ENCODE measurements at places on chromosomes 13 and 19.

- no peak for DNase-seq
Observed at GRCh38 chr19:44303320-44303719, 1.5 kb downstream of the ZNF235 start.

GRCh38 chr19:31270897-31271296 is 78.3 kb downstream of the TSHZ3 start:
- DNase-seq: no peak

GRCh38 chr13:111927181-111927540 is 139.8 kb upstream of the SOX1 start:
- no peak for DNase-seq

GRCh38 chr19:18500376-18500775 is 21.5 kb downstream of the ELL start:
- no peak for DNase-seq

DNA sequence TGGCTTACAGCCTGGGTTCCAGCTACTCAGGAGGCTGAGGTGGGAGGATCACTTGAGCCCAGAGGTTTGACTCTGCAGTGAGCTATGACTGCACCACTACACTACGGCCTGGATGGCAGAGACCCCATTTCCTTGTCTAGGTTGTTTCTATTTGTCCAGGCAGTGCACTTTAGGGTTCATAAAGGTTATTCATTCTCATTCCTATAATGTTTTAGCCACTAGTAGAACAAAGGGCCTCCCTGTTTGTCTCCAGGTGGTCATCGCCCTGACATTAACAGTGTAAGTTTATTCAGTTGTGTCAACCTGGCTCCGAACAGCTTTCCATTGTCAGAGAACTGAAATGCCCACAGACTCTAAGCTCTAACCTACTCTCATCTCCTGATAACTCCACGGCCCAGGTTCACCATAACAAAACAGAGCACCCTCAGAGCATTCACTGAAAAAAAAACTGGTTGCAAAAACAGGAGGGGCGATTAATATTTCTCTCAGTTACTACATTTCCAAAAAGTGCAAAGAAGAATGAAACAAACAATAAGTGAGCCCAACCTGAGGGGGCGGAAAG is 37.1 kb downstream of the SMAD9 start:
- DNase-seq: no peak

DNA sequence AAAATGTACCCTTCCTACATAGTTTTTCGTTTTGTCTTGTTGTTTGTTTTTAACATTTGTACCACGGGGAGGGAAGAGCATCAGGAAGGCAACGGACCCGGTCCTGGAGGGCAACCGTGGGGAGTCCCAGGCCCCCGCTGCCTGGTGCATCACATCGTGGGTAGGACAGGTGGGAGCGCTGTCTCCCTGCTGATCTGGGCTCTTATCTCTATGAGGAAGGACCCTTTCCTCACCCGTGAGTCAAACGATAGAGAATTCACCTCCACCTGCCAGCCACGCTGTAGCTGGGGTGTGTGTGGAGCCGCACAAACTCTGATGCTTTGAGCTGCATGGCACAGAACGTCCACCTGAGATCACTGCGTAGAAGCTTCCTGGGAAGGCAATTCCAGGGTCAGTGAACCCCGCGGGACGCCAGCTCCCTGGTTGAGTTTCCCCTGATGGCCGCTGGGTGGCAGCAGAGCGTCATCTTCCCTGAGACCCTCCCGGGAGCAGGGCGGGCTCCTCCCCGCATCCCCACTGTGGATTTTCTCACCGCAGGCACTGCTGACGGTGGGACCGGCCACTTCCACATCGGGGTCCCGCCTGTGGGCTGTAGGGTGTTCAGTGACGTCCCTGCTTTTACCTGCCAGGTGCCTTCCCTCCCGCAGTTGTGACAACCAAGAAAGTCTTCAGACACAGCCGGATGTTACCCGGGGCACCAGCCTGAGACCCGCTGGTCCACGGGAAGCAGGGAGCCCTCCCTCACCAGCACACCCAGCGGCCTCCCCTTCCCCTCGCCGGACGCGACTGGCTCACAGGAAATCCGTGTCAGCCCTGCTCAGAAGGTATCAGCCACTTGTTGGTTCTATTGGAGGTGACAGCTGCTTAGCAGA is 54.7 kb downstream of the ZNF787 start:
- peak; percentile 59 for DNase-seq

DNA sequence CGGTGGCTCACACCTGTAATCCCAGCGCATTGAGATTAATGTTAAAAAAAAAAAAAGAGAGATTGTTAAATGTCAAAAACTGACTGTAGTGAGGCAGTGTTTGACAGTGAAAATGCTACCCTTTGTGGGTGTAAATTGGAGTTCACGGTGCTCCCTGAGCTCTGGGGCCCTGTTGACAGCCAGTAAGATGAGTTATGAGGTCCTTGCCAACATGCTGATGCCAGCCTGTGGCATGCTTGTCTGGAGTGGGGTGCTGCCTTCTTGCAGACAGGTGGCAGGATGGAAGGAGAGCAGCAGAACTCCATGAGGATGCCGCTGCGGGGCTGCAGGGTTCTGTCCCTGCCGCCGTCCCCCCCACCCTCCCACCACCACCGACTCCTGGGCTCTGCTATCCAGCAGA is 25.9 kb downstream of the PRAM1 start:
- DNase-seq: no peak

- peak; percentile 89 for DNase-seq
Observed at GRCh38 chr13:51583875-51584730, at the start of gene WDFY2. Gene WDFY2 (plus strand): TSS chr13:51584462. CDS start chr13:51584688, 226 bp downstream.
